ENCODE measurements at places on chromosomes 1 and 21.

GRCh38 chr1:23594927-23595353 lies 35.6 kb upstream of the ID3 start:
- DNase-seq = peak; percentile 43

GRCh38 chr1:37922767-37923550 lies 23.9 kb downstream of the INPP5B start:
- peak; percentile 49 for DNase-seq

- peak; percentile 1 for DNase-seq
Observed at GRCh38 chr1:159162516-159163265, 8.7 kb upstream of the CADM3 start.

GRCh38 chr21:25850126-25850842 lies 115.5 kb downstream of the GABPA start:
- DNase-seq = no peak

DNA sequence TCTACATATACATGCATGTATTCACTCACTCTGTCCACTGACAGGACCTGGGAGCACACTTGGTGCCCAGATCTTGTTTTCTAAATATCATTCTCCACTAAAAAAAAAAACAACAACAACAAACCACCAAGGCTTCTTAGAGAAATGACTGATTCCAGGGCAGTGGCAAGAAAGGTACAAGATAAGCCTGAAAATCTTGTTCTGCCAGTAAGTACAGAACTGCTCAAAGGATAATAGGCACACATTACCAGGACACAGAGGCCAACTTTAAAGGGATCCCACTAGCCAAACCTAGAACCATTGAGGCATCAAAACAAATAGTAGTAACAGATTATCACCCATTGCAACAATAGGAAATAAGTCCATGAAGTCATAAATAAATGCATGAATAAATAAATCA lies 10.7 kb downstream of the HSD11B1 start:
- no peak for DNase-seq

- DNase-seq = no peak
Observed at GRCh38 chr1:93668951-93669350, 12.7 kb downstream of the BCAR3 start.

DNA sequence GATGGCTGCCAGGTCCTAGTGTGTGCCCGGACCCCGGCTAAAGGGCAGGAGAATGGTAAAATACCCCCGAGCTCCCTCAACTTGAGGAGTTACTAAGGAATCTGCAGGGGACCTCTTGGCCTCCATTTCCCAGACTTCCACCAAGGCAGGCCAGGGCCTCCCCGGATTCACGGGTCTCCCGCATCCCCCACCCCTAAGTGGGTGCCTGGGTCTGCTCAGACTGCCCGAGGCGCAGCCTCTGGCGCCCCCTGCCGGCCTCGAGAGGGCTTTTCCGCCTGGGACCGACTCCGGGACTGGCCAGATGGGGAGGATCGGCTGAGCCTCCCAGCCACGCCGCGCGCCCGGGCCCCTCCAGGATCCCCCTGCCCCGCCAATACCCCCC lies 1.7 kb downstream of the PLEKHG5 start:
- peak; percentile 72 for DNase-seq

DNA sequence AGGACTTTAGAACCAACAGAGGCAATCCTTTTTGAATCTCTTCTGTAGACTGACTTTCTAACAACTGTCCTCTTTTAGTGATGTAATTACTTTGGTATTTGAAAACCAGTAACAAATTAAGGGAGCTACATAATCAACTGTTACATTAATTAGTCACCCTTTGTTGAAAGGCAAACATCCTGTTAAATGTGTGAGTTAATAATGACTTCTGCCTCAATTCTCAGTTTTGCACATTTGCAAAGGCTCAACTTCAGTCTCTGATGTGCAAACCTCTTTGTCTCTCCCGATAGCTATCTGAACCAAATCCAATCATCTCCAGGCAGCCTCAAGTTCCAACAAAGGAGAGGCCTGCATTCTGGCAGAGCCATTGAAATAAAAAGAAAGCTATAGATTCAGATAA lies 135.4 kb upstream of the C8B start:
- no peak for DNase-seq

GRCh38 chr1:164637461-164638375 lies 78.7 kb downstream of the PBX1 start:
- no peak for DNase-seq

- no peak for DNase-seq
Observed at GRCh38 chr21:31910074-31910470, 37.3 kb downstream of the HUNK start.
